Stimulated activated CD4-positive, alpha-beta T cell treated with anti-CD3 and anti-CD28 coated beads, Interleukin-1b, Interleukin-23, amount 100 ng/mL, for 1 hour (primary cell): ENCODE measurements at places on chromosomes 1 and 21.

DNA sequence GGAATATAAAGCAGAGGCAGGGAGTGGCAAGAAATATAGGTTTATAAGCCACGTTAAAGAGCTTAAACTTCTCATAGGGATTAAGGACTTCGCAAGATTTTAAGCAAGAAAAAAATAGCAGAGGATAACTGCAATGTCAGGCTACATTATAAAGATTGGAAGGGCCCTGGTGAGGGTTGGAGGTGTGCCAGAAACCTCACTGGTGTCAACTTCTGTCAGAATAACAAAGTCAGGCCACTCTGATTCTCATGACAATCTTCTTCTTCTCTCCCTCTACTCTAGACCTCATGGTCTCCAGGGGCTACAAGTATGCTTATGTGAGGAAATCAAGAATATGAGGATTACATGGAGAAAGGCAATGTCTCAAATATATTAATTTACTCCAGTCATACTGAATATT, 32.6 kb upstream of the FMO2 start:
- no peak for DNase-seq

GRCh38 chr1:227428803-227429202, 110.5 kb upstream of the CDC42BPA start:
- DNase-seq, result no peak

DNA sequence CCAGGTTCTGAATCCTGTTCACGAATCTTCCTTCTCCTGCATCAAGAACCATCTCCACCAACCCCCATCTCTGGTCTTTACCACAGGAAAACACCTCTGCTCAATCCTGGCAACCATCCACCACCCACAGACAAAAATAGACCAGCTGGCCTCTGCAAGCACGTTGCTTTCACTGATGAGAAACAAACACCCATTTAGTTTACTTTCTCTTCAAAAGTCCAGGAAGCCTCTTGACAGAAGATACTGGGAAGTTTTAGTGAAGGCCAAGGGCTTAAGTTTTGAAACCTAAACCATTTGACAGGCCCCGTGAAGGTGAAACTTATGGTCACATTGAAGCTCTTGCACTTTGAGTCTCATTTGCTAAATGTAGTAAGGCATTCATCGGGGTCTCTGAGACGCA, 122.6 kb upstream of the PPP2R5A start:
- DNase-seq, result no peak

DNA sequence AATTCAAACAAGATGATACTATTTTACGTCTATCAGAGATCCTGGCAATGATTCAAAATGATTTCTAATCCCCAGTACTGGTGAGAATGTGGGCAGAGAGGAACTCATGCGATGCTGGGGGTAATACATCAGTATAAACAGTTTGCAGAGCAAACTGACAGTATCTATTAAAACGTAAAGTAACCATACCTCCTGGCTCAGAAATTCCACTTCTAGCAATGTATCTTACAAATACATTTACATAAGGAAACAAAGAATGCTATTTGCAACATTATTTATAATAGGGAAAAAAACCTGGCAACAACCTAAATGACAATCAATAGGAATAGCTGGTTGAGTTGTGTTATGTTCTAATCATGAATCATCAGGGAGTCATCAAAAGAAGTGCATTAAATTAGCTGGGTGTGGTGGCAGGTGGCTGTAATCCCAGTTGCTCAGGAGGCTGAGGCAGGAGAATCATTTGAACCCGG, 15.9 kb downstream of the RCAN1 start:
- DNase-seq, result no peak

DNA sequence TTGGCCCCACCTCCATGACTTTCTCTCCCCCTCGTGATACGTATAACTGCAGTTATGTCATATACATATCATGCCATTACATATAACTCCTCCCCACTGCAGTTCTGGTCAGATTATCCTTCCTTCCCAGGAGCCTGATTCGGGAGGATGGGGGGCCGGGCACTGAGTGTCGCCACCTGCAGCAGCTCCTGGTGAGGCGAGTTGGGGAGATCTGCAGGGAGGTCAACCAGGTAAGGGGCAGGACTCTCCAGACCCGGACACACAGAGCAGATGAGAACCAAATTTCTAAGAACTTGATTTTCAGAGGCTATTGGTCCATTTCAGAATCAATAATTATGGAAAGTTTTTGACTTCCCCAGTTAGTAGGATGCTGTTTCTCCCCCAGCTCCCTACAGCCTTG, 19.5 kb downstream of the HYI start:
- DNase-seq, result no peak

DNA sequence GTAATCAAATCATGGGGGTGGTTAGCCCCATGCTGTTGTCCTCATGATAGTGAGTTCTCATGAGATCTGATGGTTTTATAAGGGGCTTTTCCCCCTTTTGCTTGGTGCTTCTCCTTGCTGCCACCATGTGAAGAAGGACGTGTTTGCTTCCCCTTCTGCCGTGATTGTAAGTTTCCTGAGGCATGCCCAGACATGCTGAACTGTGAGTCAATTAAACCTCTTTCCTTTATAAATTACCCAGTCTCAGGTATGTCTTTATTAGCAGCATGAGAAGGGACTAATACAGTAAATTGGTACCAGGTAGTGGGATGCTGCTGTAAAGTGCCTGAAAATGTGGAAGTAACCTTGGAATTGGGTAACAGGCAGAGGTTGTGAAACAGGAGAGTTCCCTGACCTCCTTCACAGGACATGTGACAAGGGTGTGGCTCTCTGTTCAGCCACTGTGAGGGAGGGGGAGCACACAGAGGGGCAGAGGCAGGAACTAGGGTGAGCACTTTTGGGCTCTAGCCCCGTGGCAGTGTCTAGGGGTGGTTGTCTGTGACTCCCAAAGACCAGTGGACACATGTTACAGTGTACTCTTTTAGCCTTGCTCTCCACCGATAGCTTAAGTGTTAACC, 105.3 kb downstream of the BACH1 start:
- DNase-seq, result no peak

GRCh38 chr1:18121072-18121820, 13.6 kb downstream of the IGSF21 start:
- no peak for DNase-seq

- DNase-seq, result no peak
Measured at GRCh38 chr1:231763456-231763855, 136.9 kb downstream of the DISC1 start.

GRCh38 chr1:47591801-47592200, 154.0 kb downstream of the FOXD2 start:
- DNase-seq, result no peak

GRCh38 chr21:43681650-43682049, 22.3 kb downstream of the RRP1B start:
- no peak for DNase-seq

- no peak for DNase-seq
Measured at GRCh38 chr1:1361982-1362423, 3.6 kb upstream of the MXRA8 start.

GRCh38 chr1:203796236-203796605, 798 bp downstream of the ZBED6 start:
- no peak for DNase-seq

- no peak for DNase-seq
Measured at GRCh38 chr1:234433563-234434285, 45.3 kb downstream of the TARBP1 start.

- no peak for DNase-seq
Measured at GRCh38 chr1:26580116-26580515, 50.6 kb downstream of the RPS6KA1 start.

DNA sequence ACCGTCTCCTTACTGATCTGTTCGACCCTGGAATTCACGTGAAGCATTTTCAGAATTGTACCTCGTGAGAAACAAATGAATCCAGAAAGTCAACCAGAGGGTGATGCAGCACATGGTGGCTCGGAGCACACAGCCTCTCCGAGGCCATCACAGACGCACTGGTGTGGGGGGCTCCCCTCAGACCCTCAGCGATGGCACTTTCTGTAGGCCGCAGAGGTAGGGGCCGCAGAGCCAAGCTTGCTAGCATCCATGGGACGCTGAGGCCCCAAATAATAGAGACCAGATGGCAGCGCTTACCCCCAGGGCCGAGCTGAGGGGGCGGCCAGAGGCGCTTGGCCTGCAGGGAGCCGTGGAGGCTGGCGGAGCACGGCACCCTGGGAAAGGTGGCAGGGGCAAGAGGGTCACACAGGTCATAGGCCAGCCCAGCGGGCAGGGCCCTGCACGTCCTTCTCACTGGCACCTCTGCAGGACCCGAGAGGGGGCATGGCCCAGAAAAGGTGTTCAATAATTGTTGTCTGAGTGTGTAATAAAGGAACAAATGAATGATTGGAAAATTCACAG, 28.1 kb upstream of the COL6A2 start:
- DNase-seq, result no peak

DNA sequence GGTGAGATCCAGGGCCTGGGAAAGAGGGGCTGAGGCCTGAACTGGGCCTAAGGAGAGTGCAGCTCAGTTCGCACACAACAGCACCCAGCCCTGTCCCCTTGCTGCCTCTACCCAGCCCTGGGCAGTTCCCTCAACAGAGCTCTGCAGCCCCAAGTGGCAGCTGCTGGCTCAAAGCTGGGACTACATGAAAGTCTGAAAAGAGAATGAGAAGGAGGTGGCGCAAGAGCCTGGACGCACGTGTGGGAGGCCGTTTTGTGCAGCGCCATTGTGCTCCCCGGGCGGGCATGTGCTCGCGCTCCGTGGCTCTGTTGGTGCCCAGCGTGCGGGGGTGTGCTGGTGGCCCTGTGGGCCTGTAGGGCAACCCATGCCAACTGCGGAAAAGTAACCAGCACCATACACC, 10.3 kb downstream of the GPR37L1 start:
- no peak for DNase-seq

- no peak for DNase-seq
Measured at GRCh38 chr1:232863544-232864275, 58.5 kb downstream of the MAP10 start.

- no peak for DNase-seq
Measured at GRCh38 chr1:37265156-37265555, 209.2 kb upstream of the ZC3H12A start.

DNA sequence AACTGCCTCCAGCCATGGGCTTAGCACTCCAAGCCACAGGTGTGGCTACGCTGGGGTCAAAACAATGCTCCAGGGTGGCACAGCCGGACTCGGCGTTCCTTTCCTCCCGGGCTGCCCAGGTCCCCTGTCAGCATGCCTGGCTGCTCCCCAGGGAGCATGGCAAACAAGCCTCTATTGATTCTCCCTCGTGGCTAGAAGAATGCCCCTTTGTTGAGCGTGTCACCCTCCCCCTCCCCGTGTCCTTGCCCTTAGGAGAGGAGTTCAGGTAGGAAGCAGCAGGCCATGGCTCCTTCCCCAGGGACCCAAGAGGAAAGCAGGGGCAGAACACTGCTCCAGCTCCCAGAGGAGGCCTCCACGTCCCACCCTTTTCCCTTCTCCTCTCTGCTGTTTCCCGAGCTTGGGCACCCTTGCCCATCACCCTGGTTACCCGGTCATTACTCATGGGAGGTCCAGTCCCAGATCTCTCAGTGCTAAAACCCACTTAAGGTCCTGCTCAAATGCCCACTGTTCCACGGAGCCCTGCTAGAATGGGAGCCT, 57.4 kb upstream of the CITED4 start:
- no peak for DNase-seq

- DNase-seq, result no peak
Measured at GRCh38 chr1:89539128-89539527, 14.5 kb downstream of the LRRC8B start.

DNA sequence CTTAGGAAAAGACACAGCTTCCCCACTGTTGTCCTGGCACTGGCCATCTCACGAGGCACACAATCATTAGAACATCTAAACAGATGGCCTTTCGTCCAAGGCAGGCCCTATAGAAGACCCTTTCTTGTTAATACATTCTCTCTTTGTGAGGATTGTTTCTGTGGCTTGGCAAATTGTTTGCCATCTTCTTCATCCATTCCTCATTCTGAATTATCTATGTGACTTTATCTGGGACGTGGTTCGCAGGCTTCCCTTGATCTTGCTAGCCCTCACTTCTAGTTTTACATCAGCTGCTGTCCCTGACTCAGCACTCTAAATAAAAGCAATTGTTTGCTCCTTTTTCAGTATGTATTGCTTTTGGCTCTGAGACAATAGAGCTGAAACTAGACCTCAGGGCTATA, 101.1 kb upstream of the ZC3H11B start:
- DNase-seq, result no peak

DNA sequence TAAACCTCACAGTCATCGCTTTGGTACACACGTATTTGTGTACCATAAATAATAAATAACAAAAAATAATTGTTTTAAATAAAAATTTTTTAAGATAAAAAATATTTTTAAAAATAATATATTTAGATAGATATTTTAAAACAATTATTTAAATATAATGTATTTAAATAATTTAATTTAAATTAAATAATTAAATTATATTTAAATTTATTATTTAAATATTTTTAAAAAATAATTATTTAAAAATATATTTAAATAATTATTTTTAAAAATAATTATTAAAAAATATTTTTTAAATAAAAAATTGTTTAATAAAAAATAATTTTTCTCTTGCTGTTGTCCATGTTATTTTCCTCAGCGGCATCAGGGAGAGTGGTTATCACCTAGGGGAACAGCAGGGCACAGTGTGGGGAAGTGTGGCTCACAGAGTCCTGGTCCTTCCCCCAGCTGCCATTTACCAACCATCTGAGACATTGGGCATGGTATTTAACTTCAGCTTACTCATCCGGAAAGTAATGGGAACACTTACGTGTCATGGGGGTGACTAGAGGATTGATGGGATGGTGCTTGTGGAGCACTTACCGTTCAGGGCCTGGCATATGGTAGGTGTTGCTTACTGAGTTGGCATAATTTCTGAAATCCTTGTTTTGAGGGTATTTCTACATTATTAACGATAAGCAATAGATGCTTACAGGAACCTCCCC, 92.9 kb upstream of the TSPAN2 start:
- DNase-seq, result no peak

- no peak for DNase-seq
Measured at GRCh38 chr1:179865377-179865776, 12.2 kb downstream of the TOR1AIP2 start.

DNA sequence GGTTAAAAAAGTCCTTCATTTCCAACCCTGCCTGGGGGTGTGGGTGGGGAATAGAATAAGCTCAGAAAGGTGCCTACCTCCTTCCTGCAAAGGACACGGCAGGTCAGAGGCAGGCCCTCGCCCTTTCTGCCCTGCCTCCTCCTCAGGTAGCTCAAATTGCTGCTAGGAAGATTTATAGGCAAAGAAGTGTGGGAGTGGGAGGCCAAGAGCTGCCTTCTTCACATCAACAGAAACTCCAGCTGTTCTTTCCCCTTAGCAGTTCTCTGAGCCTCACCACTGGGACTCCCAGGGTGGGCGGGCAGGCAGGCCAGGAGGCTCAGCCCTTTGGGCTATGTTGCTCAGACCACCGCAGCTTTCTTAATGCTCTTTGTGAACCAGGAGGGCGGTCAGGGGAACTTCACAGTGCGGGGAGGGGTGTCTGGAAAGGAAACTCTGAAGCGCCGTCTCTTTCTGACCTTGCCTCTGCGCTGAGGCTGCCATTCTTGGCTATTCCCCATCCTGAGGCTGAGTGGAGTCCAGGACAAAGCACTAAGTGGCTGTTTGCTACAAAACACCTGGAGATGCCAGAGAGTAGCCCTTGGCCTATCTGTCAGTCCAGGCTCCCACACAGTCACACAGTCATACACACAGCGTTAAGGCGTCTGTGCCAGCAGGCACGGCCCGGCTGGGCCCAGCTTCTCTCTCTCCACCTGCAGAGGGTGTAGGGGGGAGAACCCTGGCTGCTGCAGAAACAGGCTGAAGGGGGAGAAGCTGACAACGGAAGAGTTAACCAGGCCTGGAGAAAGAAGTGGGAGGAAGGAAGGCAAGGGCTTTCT, 3.0 kb upstream of the A3GALT2 start:
- DNase-seq, result no peak

- no peak for DNase-seq
Measured at GRCh38 chr21:41593760-41594138, 85.8 kb upstream of the TMPRSS2 start.
